ENCODE measurements at places on chromosomes 6 and 20.

DNA sequence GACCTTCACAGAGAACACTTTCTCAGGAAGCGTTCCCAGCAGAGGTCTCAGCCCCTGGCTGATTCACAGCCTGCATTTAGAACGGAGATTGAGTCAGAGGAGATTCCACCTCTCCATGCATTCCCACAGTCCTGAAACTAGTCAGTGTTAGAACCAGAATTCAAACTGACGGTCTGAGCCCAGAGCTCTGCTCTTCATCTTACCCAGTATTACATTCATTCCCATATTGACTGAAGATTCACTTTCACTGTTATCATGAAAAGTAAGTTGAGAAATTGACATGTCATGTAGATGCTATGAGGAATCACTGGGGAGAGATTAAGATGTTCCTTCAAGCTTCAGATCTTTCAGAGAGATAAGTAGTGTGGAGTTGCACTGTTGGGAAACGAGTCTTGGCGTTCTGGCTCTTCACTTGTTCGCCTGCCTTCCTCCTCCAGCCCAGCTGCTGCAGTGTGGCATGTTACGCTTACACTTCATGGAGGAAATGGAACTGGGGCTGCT lies 28.3 kb downstream of the MAS1 start:
- DNase-seq: peak; percentile 79

GRCh38 chr6:91485047-91485446 lies 898.2 kb upstream of the MAP3K7 start:
- DNase-seq: no peak

DNA sequence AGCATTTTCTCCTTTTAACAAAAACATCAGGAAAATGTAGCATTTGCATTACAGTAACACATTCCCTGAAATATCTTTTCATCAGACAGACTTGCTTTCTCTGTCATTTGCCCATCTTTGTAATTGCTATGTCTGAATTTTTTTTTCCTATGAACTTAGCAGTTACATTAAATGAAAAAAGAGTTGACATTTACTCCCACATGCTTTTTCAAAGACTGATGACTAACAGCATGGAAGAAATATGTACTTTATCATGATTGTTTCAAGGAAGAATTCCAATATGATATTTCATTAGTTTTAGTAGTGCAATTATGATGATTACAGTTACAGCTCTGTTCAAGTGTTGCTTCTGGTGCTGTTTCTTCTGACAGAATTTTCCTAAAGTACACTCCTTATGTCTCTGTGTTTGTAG lies 864.5 kb upstream of the MAN1A1 start:
- DNase-seq: no peak

- peak; percentile 95 for DNase-seq
Measured at GRCh38 chr6:74671558-74672025, 534.3 kb downstream of the COL12A1 start.

DNA sequence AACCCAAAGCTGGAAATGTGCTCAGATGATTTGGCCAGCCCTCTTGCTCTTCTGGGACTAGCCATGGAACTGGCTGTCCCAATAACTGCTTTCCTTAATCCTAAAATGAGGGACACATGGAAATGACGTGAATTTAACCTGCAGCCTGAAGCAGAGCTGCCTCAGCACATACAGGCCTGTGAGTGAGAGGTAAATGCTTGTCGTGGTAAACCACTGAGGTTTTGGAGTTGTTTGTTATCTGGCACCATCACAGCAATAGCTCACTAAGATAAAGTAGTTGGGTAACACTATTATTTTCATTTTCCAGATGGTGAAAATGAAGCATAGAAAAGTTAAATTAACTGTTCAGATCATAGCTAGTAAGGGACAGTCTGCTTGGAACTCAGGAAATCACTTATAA lies 333.4 kb upstream of the CHD6 start:
- DNase-seq: no peak

- DNase-seq: no peak
Measured at GRCh38 chr6:37482606-37483251, 17.0 kb downstream of the CCDC167 start.

DNA sequence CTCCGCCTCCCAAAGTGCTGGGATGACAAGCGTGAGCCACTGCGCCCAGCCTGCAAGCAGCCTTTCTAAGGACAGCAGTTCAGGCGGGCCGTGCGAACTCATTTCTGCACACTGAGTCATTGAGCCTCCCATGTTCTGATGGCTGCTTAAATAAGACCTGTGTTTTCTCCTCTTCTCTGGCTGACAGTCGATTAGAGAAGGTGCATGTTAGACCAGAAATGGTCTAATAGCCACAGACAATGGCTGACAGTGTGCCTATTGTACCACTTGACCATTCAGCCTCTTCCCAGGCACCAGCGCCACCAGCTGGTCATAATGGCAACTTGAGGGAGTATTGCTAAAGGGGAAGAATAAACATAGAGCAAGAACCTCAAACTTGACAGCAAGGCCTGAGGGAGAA lies 6.2 kb downstream of the CST11 start:
- DNase-seq: peak; percentile 37

DNA sequence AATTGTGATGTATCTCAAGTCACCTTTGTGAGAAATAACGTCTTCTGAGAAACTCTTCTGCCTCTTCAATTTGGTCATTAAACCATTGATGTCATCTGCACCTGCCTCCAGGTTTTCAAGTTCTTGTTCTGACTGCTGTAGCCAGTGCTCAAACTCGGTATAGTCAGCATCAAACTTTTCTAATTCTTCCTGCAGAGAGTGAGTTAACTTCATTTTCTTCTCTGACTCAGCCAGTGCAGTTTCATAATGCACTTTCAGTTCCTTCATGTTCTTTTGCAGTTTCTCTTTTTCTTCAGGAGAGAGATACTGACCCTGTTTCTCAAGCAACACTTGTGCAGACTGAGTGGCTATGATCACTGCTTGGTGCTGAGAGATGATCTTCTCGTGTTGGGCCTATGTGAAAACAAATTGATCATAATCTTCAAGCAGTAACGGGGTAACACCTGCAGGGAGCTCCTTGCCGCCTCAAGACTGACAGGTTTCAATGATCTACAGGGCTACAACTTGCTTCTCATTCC lies 48.8 kb downstream of the DST start:
- DNase-seq: no peak

DNA sequence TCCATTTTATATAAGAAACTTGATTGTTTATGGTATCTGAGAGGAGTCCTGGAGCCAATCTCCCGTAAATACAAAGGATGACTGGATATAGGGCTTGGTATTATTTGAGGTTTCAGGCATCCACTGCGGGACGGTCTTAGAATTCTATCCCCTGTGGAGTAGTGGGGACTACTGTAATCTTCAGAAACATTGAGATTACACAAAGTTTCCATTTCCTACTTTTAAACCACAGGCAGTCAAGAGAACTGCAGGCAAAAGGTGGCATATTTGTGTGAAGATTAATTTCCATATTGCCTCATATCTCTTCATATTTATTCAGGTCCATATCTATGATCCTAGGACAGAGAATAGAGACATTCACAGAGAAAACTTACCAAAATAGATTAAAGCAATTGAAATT lies 586.2 kb downstream of the PHF3 start:
- DNase-seq: no peak

DNA sequence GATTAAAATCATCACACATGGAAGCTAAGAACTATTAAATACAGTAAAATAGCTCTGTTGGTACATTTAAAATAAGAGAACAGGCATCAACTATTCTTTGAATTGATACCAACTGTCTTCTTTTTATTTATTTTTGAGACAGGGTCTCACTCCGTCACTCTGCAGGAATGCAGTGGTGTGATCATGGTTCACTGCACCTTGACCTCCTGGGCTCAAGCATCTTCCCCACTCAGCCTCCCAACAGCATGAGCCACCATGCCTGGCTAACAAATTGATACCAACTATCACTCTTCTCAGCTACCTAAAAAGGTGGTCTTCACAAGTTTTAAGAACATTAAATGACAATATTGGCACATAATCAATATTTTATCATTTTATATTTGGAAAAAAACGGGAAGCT lies 7.8 kb upstream of the PNISR start:
- no peak for DNase-seq

DNA sequence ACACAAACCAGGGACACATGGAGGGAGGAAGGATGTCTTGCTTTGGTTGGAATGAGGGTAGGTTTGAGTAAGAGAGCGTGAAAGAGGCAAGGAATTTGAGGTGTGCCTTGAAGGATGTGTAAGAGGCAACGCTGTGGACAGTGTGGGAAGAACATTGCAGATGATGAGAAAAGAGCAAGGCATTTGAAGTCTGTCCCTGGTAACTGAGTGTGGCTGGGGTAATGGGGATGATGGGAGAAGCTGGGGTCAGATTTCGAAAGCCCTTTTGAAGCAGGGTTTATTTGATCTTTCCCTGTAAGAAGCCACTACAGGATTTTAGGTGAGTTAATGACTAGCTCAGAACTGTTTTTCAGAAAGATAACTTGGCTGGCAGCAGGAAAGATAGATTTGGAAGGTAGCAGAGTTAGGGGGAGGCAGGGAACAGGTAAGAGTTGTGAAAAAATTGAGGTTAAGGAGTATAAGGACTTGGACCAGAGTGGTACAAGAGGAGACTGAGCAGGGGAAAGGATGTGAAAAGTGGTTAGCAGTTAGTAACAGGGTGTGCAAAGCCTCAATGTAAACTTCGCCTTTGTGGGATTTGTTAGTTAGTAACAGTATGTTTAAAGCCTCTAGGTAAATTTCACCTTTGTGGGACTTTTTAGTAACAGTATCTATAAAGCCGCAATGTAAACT lies 17.7 kb downstream of the UTRN start:
- DNase-seq: peak; percentile 46

GRCh38 chr20:33322456-33322855 lies 39.4 kb downstream of the BPIFB1 start:
- DNase-seq: no peak

- DNase-seq: no peak
Measured at GRCh38 chr6:167946007-167946406, 51.5 kb upstream of the KIF25 start.

DNA sequence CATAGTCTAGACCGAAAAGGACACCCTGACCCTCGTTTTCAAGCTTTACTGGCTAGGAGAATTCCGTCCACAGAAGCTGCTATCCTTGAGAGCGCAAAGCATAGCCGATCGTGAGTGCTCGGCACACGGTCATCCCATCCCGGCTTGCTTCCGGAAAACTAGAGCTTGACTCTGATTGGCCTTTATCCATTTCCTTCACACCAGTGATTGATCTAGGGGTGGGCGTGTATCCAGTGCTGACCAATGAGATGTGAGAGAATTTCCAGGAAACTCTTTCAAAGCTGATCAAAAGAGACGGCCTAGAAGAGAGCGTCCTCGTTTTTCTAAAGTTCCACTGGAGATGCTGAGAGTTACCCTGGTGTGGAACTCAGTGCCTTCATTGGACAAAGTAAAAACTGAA lies 41.0 kb upstream of the NFATC2 start:
- no peak for DNase-seq

GRCh38 chr6:10341605-10342004 lies 73.3 kb downstream of the TFAP2A start:
- no peak for DNase-seq

DNA sequence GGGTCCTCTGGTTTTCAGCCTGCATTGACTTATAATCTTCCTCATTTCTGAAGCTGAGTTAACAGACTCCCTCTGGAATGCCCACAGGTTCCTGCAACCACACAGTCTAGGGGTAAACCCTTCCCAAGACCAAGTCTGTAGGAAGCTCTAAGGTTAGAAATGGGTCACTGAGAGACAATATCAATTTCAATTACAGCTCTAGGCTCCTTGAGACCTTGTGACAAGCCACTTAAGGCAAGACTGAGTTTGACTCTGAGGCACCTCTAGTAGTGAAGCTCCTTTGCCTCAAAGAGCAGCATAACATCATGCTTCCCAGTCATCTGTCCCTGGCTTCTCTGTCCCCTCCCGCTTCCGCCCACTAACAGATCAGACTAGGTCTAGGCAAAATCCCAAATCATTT lies 333.2 kb upstream of the JARID2 start:
- DNase-seq: no peak

GRCh38 chr20:3740615-3741301 lies 8.3 kb downstream of the HSPA12B start:
- no peak for DNase-seq

DNA sequence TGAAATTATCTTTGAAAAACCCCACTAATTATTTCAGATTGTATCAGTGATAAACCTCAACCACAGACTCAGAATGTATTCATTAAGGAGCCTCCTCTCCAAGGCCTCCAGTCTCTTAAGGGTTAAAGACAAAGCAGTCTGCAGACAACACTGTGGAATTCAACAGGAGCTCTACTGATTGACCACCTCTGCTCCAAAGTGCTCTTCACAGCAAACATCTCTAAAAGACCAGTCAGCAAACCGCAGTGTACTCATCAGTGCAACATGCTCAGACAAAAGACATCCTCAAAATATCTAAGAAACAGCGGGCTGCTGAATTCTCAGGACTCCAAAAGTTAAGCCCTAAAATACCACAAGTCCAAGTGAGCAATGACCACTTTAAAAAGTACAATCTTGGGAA lies 42.0 kb downstream of the UQCC1 start:
- DNase-seq: peak; percentile 82

- DNase-seq: no peak
Measured at GRCh38 chr6:99575544-99576227, 7.2 kb upstream of the CCNC start.

DNA sequence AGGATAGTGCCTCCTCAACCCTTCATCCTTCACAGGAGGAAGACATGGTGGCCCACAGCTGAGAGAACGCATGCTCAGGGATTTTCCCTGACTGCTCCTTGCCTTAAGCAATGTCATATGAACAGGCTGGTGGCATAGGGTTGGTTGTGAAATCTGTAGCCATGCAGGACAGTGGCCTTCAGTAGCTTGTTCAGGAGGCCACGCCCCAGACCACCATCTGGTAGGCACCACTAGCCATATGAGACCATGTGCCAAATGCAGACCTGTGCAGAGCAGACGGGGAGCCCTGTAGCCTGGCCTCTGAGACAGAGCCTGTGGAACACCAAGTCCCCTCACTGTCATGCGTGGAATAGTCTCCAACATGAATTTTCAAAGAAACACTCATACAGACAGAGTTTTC lies 76.5 kb downstream of the ADTRP start:
- no peak for DNase-seq

- peak; percentile 49 for DNase-seq
Measured at GRCh38 chr6:136284909-136285308, 4.7 kb downstream of the BCLAF1 start.

GRCh38 chr6:101956961-101957360 lies 563.5 kb downstream of the GRIK2 start:
- peak; percentile 56 for DNase-seq

DNA sequence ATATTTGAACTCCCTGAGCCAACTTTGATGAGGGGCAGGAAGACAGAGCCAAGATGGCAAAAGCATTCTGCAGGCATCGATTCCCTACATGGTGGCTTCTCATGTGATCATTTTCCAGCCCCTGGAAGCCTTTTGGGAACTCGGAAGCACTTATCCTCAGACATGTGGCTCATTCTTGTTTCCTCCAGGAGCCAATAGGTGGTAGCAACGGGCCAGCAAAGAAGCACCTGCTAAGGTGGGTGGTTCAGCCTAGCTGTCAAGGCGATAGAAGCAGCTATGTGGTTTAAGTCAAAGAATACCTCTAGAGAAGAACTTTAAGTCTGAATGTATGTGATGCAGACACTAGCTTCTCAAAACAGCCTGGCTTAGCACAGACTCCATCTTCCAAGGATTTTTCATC lies 64.9 kb upstream of the PAX1 start:
- no peak for DNase-seq
